ENCODE measurements at places on chromosomes 4 and X.

- no peak for DNase-seq
These were observed 944.4 kb upstream of the GRID2 start for GRCh38 chr4:91359041-91360031.

DNA sequence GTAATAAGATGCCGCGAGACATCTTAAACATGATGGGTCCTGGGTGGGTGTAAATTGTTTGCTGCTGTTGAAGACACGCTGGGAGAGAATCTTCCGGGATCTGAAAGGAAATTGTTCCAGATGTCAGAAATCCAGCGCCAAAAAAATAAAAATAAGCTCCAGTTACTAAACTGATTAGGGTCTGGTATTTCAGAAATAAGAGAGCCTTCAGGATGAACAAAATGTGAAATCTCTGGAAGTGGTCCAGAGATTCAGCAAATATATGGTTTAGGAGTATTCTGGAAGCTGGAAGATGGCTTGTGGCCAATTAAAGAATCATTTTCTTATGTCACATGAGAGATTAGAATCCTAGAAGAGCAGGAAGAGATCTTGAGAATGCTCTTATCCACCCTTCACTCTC, 75.8 kb upstream of the NHS start:
- no peak for DNase-seq

- DNase-seq: no peak
These were observed 121.6 kb upstream of the GRID2 start for GRCh38 chr4:92182006-92182735.

DNA sequence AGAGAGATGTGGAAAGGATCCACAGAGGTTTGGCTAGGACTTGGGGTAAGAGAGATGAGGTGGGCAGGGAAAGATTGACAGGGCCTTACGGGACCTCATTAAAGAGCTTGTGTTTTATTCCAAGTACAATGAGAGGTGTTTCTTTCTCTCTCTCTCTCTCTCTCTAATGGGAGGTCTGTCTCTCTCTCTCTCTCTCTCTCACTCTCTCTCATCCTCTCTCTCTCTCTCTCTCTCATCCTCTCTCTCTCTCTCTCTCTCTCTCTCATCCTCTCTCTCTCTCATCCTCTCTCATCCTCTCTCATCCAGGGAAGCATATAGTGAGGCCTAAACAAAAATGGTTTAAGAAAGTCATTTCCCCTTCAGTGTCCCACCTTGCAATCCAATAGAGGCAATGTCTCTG, 5.4 kb downstream of the JADE3 start:
- DNase-seq: no peak

DNA sequence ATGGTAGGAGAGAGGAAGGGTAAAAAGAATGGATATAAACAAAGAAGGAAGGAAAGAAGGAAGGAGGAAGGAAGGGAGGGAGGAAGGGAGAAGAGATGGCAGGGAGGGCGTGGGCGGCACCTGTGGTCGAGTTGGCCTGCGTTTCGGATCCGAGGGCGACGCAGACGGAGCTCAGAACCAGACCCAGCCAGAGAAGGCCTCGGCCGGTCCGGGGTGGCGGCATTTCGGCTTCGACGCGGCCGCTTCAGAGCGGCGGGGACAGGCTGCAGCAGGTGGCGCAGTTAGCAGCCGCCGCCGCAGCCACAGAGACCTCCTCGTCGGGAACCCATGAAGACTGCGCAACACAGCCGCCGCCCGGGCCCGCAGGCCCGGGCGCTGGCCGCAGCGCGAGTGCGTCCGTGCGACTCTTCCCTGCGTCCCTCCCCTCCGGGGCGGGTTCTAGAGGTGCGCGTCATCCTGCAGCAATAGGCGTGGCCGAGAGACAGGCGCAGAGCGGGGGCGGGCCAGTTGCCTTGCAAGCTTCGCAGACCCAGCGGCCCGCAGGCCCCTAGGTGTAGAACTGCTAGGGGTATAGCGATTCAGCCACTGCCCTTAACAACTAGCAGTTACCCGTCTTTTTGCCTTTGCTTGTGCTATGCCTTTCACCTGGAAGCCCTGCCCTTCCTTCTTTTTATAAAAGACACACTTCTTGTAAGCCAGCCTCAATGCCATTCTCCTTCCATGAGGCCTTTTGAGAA, at the start of gene IDS:
TSS of gene IDS (minus strand) at position 392 of the 737 bp plus-strand sequence. CDS start at position 223, 169 bp downstream.
- DNase-seq: peak; percentile 96

DNA sequence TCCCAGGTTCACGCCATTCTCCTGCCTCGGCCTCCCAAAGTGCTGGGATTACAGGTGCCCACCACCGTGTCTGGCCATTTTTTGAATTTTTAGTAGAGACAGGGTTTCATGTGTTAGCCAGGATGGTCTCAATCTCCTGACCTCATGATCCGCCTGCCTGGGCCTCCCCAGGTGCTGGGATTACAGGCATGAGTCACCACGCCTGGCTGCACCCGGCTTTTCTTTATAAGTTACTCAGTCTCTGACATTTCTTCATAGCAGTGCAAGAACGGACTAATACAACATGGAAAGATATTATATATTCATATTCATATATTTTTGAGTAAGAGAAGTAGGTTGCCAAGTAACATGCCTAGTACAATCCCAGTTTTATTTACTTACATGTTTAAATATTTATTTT, 22.9 kb downstream of the SHROOM3 start:
- DNase-seq: no peak

GRCh38 chr4:164009435-164009834, 514.9 kb downstream of the TMA16 start:
- DNase-seq: no peak

DNA sequence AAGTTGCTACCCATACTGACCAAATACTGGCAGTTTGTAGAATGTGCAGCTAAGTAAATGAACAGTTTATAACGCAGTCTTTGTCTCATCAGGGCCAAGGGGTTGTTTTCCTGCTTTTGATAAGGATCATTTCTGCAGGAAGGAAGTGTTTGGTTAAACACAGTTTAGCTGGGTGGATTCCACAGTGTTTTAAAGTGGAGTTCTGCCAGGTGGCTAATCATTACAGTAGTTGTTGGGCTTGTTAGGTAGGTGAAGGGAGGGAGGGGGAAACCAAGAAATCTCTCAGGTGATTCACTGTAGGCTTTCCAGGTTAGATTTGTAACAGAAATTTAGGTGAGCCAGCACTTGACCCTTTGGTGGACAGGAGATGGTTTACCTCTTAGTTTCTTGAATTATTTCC, 58.1 kb downstream of the FNIP2 start:
- no peak for DNase-seq

- no peak for DNase-seq
These were observed 8.6 kb upstream of the CCDC110 start for GRCh38 chr4:185480016-185480732.

GRCh38 chr4:69075061-69075792, 21.0 kb upstream of the UGT2B7 start:
- DNase-seq: no peak

GRCh38 chrX:85851418-85851817, 195.9 kb downstream of the CHM start:
- DNase-seq: no peak

DNA sequence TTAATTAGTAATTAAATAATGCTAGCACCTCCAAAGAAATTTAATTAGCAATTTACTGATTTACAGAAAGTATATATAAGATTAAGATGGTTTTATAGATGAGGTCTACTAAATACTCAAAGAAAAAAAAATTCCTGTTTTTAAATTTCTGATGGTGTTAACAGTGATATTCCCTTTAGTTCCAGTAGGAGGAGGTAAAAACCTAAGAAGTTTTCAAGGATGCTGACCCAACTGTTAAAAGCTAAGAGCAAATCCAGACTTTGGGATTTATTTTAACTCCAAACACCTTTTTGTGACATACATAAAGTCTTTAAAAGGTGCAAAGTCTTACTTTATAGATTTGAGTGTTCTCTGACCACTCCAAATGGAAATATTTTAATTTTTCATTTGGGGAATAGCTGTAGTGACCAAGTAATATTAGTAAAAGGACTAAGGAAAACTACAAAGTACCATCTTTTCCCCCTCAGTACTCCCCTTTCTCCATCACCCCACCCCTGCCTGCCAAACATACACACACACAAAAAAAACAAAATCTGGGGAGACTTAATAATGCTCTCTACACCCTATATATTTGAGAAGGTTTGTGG, 34.2 kb upstream of the CSN1S1 start:
- no peak for DNase-seq

GRCh38 chr4:98828801-98829200, 100.1 kb downstream of the EIF4E start:
- no peak for DNase-seq

- no peak for DNase-seq
These were observed 61.7 kb upstream of the STX18 start for GRCh38 chr4:4603592-4603991.

DNA sequence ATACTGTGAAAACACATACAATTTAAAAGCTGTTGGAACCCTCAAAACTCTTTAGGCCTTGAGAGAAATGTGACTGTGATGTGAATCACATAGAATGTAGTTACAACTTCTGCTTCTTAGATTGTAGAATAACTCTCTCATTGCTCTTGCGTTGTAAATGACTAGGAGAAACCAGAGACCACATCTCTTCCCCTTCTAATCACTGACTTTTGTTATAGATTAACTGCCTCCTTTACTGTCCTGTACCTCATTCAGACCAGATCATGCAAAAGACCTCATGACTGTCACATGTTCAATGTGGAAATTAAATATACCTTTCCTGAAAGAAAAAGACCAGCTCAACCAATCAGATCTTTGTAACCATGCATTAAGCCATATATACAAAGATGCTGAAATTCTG, 43.2 kb upstream of the NEIL3 start:
- DNase-seq: no peak

DNA sequence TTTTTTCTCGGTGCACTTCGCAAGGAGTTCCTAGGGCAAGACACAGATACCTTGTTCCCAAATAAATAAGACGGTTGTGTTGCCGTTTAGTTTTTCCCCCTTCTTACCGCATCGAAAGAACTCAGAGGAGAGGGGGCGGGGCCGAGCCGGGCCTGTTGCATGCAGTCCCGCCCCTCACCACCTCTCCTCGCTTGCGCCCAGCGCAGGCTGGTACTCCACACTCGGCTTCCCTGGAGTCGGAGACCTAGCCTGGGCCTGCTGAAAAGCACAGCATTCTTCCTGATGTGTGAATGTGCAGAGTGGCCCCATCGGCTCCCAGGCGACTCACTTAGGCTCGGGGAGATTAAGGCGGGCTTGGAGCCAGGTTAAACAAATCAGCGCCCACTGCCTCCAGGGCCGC, 26.1 kb upstream of the VMA21 start:
- DNase-seq: no peak

- no peak for DNase-seq
These were observed 390.0 kb downstream of the FAT4 start for GRCh38 chr4:125704726-125705125.

Data from cardiac septum (tissue), 1 donor.